ENCODE measurements at places on chromosomes 5 and 9. TPM values are rescaled to one million over a fixed set of nuclear protein-coding genes. Genes with fewer than 3 reads are reported as not detected.

CERT1 gene
- total RNA-seq: 38.4 TPM

CACNA1B gene
- total RNA-seq: 0.37 TPM

SRA1 gene
- total RNA-seq: 32.9 TPM

SPATA31D1 gene
- not detected for total RNA-seq

CDH6 gene
- total RNA-seq: 3.3 TPM

PPP3R2 gene
- not detected for total RNA-seq

PCDHGB4 gene
- total RNA-seq: 7.1 TPM

ZCCHC9 gene
- total RNA-seq: 8.5 TPM

All from heart right ventricle (tissue), 16 donors.